Omental fat pad (tissue), 4 donors: ENCODE measurements at places on chromosomes 6 and 20. TPM values are rescaled to one million over a fixed set of nuclear protein-coding genes. Genes with fewer than 3 reads are reported as not detected.

YIPF3 gene
- 67.9 TPM for total RNA-seq

SIRPB2 gene
- total RNA-seq = 21.0 TPM

TINAG gene
- not detected for total RNA-seq

ASIP gene
- total RNA-seq = not detected

CAGE1 gene
- total RNA-seq = not detected

MGME1 gene
- 12.3 TPM for total RNA-seq

SLC35D3 gene
- total RNA-seq = not detected

CLIC5 gene
- total RNA-seq = 28.2 TPM

TPD52L1 gene
- total RNA-seq = 59.1 TPM

APCDD1L gene
- not detected for total RNA-seq

C20orf144 gene
- total RNA-seq = not detected

TMEM244 gene
- total RNA-seq = not detected

DCBLD1 gene
- 36.9 TPM for total RNA-seq

SEMG2 gene
- not detected for total RNA-seq

ENPP1 gene
- total RNA-seq = 60.8 TPM

CLVS2 gene
- total RNA-seq = not detected

DNA sequence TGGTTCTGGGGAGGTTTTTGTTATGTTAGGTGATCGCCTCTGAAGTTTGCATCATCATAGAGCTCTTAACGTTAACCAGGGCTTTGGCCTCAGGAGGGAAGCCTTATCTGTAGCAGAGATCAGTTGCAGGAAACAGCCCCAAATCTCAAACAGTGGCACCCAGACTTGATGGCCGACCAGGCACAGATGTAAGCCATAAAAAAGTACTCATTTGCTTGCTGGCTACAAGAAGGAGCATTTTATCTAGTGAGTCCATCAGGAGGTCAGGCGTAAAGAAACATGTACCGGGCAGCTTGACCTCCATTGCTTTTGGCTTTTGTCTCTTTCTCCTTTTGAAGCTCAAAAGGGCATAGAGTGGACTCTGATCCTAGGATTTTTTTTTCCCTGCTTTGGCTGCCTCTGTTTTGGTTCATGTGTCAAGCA, 122.3 kb downstream of the CCDC170 start:
- DNase-seq = no peak

GRCh38 chr20:13784271-13784892, 337 bp downstream of the ESF1 start:
- no peak for DNase-seq

DNA sequence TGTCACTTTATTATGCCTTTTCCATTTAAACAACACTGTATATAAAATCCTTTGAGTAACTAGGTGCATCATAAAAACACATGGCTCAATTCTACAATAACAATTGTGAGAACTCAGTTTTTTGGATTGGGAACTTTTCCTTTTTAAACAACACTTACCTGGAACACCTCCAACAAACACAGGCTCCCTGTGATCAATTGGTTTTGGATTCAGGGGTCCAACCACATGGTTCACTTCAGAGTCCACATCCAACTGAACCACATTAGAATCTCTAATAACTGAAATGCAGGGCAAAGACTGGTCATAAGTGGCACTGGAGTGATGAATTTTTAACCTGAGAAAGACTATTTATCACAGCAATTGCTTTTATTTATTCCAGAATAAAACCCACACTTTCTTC, 26.5 kb downstream of the FAM229B start:
- no peak for DNase-seq

DNA sequence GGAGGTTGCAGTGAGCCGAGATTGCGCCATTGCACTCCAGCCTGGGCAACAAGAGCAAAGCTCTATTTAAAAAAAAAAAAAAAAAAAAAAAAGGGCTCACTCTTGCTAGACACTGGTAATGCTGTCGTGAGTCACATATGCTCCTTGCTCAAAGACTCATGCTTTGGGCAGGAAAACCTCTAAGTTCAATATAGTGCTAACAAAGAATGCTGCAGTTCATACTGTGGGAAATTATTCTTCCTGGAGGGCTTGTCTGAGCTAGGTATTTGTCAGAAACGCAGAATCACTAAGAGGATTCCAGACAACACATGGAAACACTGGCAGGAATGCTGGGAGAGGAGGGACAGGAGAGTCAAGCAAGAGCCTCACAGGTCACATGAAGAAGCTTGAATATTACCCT, 2.3 kb upstream of the LYRM2 start:
- DNase-seq = no peak

DNA sequence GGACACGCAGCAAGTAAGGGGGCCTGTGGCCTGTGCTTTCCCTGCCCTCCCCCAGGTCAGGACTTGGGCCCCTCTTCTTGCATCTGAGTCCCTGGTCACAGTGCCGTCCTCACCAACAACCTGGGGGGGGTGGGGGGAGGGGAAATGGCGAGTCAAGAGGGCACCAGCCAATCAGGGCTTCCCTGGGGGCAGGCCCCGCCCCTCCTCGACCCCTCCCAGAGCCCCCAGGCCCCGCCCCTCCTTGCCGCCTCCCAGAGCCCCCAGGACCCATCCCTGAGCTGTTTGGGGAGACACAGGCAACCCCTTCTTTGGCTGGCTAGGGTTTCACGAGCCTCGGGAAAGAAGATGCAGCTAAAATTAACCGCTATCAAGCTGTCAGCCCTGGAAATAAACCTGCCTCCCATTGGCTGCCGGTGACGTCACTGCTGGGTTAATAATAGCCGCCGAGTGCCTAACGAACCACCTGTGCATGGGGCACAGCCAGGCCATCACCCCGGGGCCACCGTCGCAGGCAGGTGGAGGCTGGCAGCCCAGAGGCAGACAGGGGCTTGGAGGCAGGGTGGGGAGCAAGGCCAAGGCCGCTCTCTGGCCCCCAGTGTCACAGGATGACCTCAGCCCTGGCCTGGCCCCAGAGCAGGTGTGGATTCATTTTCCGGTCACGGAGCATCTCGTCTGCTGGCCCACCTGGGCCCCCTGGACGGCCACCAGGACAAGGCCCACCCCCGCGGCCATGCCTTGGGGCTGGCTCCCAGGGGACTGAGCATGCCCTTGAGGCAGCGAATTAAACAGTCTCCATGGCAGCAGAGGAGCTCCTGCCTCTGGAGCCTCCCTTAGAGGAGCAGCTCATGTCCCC, 3.2 kb upstream of the EEF1A2 start:
- no peak for DNase-seq

DNA sequence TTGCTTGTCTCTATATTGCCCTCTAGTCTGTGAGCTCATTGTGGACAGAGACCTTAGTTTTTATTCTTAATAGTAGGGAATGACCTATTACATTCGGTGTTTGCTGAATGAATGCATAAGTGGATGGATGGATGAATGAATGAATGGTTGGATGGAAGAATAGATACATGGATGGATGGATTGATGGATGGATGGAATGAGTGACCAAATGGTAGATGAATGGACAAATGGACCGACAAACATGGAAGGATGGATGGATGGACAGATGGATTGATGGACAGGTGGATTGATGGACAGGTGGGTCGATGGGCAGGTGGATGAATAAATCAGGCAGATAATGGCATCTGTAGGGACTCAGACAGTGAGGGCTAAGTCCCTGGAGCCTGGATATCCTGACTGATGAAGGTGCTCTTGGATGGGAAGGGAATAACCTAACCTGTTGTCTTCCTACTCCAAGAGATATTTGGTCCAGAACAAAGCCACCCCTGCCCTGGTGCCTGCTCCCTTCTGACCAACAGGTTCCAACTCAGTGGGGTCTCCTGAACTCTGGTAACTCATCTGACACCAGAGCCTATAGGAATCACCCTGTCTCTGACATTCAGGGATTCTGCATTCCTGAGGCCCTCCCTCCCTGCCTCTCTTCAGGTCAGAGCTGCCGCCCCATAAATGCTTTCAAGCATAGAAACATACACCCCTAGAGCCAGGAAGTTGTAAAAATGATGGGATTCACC, 9.6 kb upstream of the CCN5 start:
- DNase-seq = no peak

DNA sequence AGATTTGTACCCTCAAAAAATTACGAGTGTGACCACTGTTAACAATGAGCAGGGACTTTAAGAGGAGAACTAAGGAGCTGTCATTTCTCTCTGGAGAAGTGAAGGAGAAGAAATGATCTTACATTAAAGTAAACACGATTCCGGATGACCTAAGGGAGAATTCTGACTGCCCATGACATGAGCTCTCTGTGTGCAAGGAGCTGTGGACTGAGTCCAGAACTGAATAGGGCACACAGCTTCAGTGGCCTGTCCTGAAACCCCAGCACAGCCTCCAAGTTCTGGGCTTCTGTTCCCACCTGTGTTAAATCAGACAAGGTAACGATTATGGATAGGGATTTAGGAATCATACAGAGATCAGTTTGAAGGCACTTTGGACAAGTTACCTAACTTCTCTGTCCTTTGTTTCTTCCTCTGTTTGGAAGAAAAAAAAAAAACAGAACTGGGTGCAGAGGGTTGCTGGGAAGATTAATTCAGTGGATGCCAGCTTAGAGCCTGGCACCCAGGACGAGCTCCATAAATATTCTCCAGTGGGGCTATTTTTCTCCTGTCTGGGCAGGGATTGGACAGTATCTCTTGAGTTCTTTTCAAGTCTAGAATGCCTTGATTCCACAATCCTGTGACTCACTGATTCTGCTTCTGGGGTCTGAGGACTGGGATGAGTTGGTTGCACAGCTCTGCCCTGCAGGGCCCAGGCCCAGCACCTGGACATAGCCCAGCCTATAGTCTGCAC, 65.7 kb downstream of the MRPL14 start:
- no peak for DNase-seq

DNA sequence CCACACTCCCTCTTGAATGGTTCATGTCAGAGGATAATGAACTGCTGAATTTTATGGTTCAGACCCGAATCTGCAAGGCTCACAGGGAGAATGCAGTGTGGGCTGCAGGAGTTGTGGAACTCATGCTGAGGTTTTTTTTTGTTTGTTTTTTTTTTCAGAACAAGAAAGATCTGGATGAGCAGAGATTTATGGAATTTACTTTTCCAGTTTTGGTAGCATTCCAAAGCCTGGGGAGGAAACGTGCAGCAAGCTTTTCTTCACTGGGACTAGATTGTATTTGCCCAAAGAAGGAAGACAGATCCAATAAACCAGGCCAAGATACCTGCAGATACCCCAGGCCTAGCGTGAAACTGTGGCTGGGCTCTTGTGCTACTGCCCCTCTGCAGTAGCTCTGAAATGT, 223.9 kb upstream of the TAB2 start:
- no peak for DNase-seq

GRCh38 chr6:52419809-52420667, at the start of gene EFHC1:
Gene EFHC1 (plus strand): TSS chr6:52420342. CDS start chr6:52420411, 69 bp downstream.
- DNase-seq = peak; percentile 97

- no peak for DNase-seq
Measured at GRCh38 chr20:51533291-51534172, 9.0 kb downstream of the NFATC2 start.

- DNase-seq = no peak
Measured at GRCh38 chr6:130190701-130191690, 31.8 kb downstream of the SAMD3 start.

DNA sequence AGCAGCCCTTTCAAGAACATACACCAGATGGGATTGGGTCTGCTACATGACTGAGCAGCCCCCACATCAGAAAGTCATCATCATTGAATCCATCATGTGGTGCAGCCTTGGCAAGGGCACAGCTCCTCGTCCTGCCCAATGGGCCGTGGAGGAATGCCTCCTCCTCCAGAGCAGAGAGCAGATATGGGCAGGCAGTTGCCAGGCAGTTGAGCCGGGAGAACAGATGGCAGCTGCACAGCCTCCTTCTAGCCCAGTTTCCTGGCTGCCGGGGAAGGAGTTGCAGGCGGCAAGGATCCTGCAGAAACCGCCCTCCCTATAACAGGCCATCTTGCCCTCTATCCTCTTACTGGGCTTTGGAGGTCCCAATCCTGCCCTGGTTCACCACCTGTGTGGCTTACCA, 11.9 kb upstream of the ZFAND3 start:
- DNase-seq = no peak

DNA sequence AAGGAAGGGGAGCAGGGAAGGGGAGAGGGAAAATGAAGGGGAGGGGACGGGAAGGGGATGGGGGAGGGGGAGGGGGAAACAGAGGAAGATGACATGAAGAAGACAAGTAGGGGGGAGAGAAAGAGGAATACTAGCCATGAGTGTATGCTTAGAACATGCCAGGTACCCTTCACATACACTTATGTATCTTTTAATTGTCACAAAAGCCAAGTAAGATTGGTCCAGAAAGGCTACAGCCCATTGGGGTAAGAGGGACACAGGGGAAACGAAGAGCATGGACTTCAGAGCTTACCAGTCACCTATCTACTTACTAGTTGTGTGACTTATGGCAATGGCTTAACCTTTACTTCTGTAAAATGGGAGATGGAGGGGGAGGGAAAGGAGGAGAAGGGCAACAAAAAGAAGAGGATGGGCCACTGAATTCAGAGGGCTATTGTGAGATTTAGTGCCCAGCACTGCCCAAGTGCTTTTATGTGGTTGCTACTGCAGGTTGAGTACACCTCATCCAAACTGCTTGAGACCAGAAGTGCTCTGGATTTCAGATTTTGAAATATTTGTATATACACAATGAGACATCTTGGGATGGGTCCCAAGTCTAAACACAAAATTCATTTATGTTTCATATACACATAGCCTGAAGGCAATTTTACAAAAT, 90.3 kb downstream of the ARHGAP18 start:
- no peak for DNase-seq

GRCh38 chr20:56540415-56540814, 7.4 kb downstream of the FAM209B start:
- no peak for DNase-seq

DNA sequence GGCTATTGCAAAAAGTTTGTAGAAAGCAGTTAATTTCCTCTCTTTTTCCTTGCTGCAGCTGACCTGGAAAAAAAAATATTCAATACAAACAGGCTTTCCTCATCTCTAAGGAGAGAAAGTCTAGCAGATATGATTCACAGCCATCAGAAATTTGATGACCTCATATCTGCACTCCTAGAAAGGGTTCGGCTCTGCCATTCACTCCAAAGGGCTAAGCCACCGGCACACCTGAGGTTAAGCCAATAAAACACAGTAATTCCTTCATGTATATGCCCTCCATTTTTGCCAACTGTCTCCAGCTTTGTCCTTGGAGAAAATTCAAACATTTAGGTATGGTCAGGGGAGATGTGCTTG, 18.7 kb upstream of the LY86 start:
- no peak for DNase-seq

GRCh38 chr20:44970243-44970757, 4.0 kb downstream of the STK4 start:
- no peak for DNase-seq

DNA sequence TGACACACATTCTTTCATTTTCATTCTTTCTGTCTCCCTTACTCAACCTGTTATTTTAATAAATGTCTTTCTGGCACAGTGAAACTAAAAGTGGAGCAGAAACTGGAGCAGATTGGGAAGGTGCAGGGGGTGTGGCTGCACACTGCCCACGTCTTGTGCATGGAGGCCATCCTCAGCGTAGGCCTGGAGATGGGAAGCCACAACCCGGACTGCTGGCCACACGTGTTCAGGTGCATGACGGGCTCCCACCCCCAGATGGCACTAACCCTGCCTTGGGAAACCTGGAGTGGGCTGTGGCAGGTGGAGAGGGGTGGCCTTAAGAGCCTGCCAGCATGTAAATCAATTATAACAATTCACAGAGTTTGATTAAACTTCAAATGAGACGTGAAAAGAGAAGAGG, 71.4 kb upstream of the PBOV1 start:
- no peak for DNase-seq
